NCI-H524 treated with DMSO at 0.1 percent for 48 hours (cell line): ENCODE measurements at places on chromosomes 1 and 21.

- DNase-seq: no peak
Observed at GRCh38 chr1:162710780-162711465, 78.7 kb downstream of the DDR2 start.

GRCh38 chr1:212388985-212389716 lies 25.5 kb downstream of the PACC1 start:
- DNase-seq: no peak

- DNase-seq: no peak
Observed at GRCh38 chr1:35707601-35708440, 10.9 kb downstream of the C1orf216 start.

- peak; percentile 47 for DNase-seq
Observed at GRCh38 chr1:50978144-50978851, 8.3 kb downstream of the CDKN2C start.

GRCh38 chr1:228899421-228899956 lies 164.2 kb downstream of the RHOU start:
- no peak for DNase-seq

- DNase-seq: no peak
Observed at GRCh38 chr1:119294722-119295121, 73.9 kb upstream of the HAO2 start.
